Naive thymus-derived CD4-positive, alpha-beta T cell (primary cell): ENCODE measurements at places on chromosomes 16 and 17. TPM values are rescaled to one million over a fixed set of nuclear protein-coding genes. Genes with fewer than 3 reads are reported as not detected.
A peak's percentile ranks its signal among the peaks of the same experiment; 100 is the strongest.

The MEOX1 gene
- total RNA-seq = 0.98 TPM

The SLC46A1 gene
- total RNA-seq = 1.8 and 1.9 TPM in 2 replicates

The VTN gene
- total RNA-seq = 0.33 and 0.65 TPM in 2 replicates

The PYCARD gene
- total RNA-seq = 80.1 and 82.0 TPM in 2 replicates

- H3K36me3 ChIP-seq = no peaks in the 10 kb centered on the region
- peaks cover 21% of the 10 kb centered on the region for H3K4me1 ChIP-seq
- no peaks in the 10 kb centered on the region for H3K27me3 ChIP-seq
- peak overlapping the region; percentile 71 for H3K27ac ChIP-seq
These were observed 1.2 kb upstream of the RFFL start for GRCh38 chr17:35064516-35065215.

DNA sequence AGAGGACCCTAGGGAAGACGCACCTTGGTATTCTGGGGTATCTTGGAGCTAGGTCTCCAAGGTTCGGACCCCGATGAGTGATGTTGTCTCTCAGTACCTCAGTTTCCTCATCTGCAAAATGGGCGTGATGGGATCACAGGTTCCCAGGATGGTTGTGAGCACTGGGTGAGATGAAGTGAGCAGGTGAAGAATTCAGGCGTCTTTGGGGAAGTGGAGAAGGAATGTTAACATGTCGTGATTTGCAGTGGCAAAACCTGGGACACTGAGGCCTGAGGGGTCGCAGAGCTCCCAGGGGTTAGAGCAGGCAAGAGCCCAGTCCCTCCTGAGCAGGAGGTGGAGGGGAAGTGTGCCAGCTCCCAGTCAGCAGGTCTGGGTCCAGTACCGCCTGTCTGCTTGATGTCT is 215.1 kb upstream of the GSE1 start:
- H3K4me3 ChIP-seq = no peak overlapping the region
- no peaks in the 10 kb centered on the region for H3K4me1 ChIP-seq
- H3K36me3 ChIP-seq = no peaks in the 10 kb centered on the region
- DNase-seq = no peak
- H3K27me3 ChIP-seq = no peaks in the 10 kb centered on the region

DNA sequence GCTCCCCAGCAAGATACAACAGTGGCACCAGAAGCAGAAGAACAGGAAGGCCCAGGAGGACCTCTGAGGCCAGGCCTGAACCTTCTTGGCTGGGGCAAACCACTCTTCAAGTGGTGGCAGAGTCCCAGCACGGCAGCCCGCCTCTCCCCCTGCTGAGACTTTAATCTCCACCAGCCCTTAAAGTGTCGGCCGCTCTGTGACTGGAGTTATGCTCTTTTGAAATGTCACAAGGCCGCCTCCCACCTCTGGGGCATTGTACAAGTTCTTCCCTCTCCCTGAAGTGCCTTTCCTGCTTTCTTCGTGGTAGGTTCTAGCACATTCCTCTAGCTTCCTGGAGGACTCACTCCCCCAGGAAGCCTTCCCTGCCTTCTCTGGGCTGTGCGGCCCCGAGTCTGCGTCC is 11.9 kb downstream of the CES3 start:
- no peaks in the 10 kb centered on the region for H3K36me3 ChIP-seq
- H3K4me3 ChIP-seq = no peak overlapping the region
- H3K27ac ChIP-seq = no peak overlapping the region
- no peaks in the 10 kb centered on the region for H3K4me1 ChIP-seq
- H3K27me3 ChIP-seq = no peaks in the 10 kb centered on the region

DNA sequence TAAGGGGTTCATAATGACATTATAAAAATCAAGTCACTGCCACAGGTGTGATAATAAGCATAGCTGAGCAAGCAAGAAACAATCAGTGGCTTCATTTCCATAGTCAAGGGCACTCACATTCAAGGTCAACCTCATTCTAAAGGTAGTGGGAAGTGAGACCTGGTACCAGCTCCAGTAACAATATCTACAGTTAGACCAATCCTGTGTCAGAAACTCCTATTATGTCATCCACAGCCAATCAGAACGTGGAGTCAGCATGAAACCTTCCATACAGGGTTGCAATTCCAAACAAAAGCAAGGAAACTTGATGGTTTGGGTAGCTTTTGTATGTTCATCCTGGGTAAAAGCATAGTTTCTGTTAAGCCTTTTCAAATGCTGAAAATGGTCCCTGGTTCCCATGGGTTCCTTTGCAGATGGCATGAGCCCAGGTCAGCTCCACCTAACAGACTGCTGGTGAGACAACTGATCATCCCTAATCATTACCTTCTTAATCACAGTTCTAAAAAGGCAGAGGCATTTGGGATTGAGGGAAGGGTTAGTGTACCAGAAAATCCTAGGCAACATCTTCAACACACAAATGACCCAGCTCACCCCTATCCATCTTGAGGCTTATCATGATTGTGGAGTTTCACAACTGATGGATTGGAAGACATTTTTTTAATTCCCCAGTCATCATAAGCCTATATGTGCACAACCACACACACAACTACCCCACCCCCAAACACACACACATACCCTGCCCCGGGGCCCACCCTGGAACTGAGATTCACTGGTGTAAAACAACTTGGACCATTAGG is 30.4 kb downstream of the TEX2 start:
- no peak overlapping the region for H3K4me3 ChIP-seq
- no peak for DNase-seq
- no peaks in the 10 kb centered on the region for H3K27me3 ChIP-seq
- no peak overlapping the region for H3K27ac ChIP-seq

- no peaks in the 10 kb centered on the region for H3K36me3 ChIP-seq
- H3K4me1 ChIP-seq = peaks cover 28% of the 10 kb centered on the region
- peak; percentile 28 for DNase-seq
- no peaks in the 10 kb centered on the region for H3K27me3 ChIP-seq
These were observed 987 bp downstream of the SLC16A5 start for GRCh38 chr17:75088465-75089417.

- no peaks in the 10 kb centered on the region for H3K27me3 ChIP-seq
- H3K4me3 ChIP-seq = no peak overlapping the region
- H3K27ac ChIP-seq = no peak overlapping the region
- H3K36me3 ChIP-seq = peaks cover 98% of the 10 kb centered on the region
- H3K4me1 ChIP-seq = peaks cover 30% of the 10 kb centered on the region
These were observed 20.8 kb downstream of the GGA3 start for GRCh38 chr17:75240394-75241142.

DNA sequence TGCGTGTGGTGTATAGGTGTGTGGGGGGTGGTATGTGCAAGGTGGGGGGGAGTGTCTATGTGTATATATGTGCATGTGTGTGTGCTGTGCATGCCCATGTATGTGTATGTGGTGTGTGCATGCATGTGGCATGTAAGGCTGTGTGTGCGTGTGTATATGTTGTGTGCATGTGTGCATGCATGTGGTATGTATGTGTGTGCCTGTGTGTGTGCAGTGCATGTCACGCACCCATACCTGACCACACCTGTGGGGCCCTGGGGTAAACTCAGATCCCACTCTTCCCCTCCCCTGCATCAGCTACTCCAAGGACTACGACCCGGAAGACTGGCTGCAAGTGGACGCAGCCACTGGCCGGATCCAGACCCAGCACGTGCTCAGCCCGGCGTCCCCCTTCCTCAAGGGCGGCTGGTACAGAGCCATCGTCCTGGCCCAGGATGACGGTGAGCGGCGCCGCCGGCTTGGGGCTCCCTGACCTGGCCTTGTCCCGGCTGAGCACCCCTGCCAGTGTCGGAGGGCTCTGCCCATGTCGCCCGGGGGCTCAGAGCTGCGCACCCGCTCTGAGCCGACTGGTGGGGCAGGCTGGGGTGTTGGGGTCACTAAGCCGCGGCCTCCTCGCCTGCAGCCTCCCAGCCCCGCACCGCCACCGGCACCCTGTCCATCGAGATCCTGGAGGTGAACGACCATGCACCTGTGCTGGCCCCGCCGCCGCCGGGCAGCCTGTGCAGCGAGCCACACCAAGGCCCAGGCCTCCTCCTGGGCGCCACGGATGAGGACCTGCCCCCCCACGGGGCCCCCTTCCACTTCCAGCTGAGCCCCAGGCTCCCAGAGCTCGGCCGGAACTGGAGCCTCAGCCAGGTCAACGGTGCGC is 9.1 kb downstream of the SLC22A31 start:
- DNase-seq = no peak
- H3K4me1 ChIP-seq = no peaks in the 10 kb centered on the region
- no peak overlapping the region for H3K27ac ChIP-seq

DNA sequence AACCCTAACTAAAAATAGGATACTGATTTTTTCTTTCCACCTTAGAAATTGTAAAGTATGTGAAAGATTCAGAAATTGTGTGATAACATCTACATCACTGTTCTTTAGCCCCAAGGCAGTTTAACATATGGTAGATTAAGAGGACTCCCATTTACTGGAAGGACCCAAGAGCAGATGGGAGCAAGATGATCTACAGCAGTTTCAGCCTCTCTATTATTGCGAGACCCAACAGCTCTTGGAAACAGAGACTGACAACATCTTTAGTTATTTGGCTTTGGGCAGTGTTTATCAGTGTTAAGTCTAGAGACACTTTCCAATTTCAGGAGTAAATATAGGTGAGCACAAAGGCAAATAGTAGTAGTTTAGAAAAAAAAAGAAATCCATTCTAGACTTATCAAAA is 124.9 kb upstream of the CORO6 start:
- no peak overlapping the region for H3K4me3 ChIP-seq
- H3K36me3 ChIP-seq = no peaks in the 10 kb centered on the region
- H3K27me3 ChIP-seq = no peaks in the 10 kb centered on the region
- no peak overlapping the region for H3K27ac ChIP-seq
- DNase-seq = no peak
- peaks cover 18% of the 10 kb centered on the region for H3K4me1 ChIP-seq

DNA sequence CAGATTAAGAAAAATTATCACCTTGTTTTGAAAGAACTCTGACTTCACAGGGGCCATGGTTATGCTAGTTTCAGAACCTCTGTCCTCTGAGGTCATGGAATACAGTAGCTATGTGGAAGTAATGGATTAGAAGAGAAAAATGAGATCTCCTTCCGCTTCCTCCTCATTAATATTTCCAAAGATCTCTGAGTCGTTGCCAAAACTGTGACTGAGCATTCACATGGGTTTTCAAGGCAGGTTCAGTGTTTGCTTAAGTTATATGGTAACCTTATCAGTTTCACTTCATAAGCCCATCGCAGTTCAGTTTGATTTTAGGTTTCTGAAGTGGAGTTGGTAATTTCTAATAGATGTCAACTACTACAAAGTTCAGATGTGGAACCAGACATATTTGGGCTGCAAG is 321.2 kb upstream of the SOX9 start:
- H3K4me1 ChIP-seq = no peaks in the 10 kb centered on the region
- H3K27me3 ChIP-seq = no peaks in the 10 kb centered on the region
- no peak overlapping the region for H3K27ac ChIP-seq
- no peaks in the 10 kb centered on the region for H3K36me3 ChIP-seq
- no peak overlapping the region for H3K4me3 ChIP-seq

DNA sequence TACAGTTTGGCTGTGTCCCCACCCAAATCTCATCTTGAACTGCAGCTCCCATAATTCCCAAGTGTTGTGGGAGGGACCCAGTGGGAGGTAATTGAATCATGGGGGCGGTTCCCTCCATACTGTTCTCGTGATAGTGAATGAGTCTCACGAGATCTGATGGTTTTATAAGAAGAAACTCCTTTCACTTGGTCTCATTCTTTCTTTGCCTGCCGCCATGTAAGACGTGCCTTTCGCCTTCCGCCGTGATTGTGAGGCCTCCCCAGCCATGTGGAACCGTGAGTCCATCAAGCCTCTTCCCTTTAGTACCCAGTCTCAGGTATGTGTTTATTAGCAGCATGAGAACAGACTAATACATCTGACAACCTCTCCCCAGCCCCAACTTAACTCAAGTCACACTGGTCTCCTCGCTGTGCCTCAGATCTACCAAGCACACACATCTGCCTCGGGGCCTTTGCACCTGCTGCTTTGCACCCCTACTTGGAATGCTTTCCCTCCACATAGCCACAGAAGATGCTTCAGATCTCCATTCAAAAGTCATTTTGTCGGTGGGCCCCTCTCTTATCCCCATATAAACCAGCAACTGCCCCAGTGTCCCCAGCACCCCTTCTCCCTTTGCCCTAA is 74.4 kb downstream of the RPH3AL start:
- no peak for DNase-seq
- H3K27ac ChIP-seq = no peak overlapping the region
- no peaks in the 10 kb centered on the region for H3K27me3 ChIP-seq
- H3K4me3 ChIP-seq = no peak overlapping the region
- H3K36me3 ChIP-seq = no peaks in the 10 kb centered on the region

GRCh38 chr17:71900621-71901229 is 220.1 kb upstream of the SOX9 start:
- no peaks in the 10 kb centered on the region for H3K4me1 ChIP-seq
- DNase-seq = no peak
- no peaks in the 10 kb centered on the region for H3K36me3 ChIP-seq
- H3K4me3 ChIP-seq = no peak overlapping the region
- no peaks in the 10 kb centered on the region for H3K27me3 ChIP-seq

GRCh38 chr17:79747508-79748294 is 17.0 kb downstream of the ENPP7 start:
- H3K27me3 ChIP-seq = no peaks in the 10 kb centered on the region
- H3K27ac ChIP-seq = no peak overlapping the region
- no peaks in the 10 kb centered on the region for H3K36me3 ChIP-seq
- no peak overlapping the region for H3K4me3 ChIP-seq
- H3K4me1 ChIP-seq = no peaks in the 10 kb centered on the region

- no peak overlapping the region for H3K4me3 ChIP-seq
- no peaks in the 10 kb centered on the region for H3K4me1 ChIP-seq
- H3K27me3 ChIP-seq = no peaks in the 10 kb centered on the region
- no peaks in the 10 kb centered on the region for H3K36me3 ChIP-seq
- no peak overlapping the region for H3K27ac ChIP-seq
- no peak for DNase-seq
These were observed 409.4 kb downstream of the HAPSTR1 start for GRCh38 chr16:9500872-9501271.

DNA sequence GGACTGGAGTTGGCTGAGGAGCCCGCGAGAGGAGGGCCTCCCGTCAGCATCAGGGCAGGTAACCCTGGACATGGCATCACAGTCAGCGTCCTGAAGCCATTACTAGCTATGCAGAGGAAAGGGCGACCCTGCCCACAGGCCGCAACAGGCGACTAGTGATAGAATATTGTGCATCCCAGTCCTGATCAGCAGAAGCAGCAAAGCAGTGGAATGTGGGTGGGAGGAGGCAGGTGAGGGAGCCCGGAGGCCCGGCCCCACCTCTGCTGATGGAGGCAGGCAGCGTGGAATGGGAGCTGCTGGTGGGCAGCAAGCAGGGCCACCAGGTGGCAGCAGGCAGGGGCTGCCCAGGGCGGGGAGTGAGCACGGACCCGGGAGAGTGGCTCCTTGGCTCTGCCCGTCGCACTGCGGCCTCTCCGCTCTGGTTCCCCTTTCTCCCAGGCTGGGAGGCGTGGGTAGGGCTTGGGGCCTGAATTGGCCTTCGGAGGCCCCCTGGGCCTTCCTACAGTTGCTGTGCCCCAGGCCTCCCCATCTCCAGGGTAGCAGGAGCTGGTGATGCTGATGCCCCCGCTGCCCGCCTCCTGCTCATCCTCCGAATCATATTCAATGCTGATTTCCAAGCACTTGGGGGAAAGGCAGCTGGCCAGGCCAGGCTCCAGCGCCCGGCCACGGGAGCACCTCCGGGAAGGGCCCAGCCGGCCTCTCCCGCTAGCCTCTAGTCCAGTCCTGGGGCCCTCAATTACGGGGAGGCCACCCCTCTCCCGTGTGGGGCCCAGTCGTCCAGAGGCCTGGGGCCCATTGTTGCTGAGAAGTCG is 20.2 kb downstream of the TSPOAP1 start:
- no peak overlapping the region for H3K4me3 ChIP-seq
- no peak for DNase-seq
- peaks cover 6% of the 10 kb centered on the region for H3K4me1 ChIP-seq
- H3K27ac ChIP-seq = no peak overlapping the region

GRCh38 chr17:60501589-60501988 is 24.5 kb downstream of the APPBP2 start:
- H3K36me3 ChIP-seq = no peaks in the 10 kb centered on the region
- no peaks in the 10 kb centered on the region for H3K4me1 ChIP-seq
- no peaks in the 10 kb centered on the region for H3K27me3 ChIP-seq
- no peak overlapping the region for H3K4me3 ChIP-seq
- H3K27ac ChIP-seq = no peak overlapping the region
